ENCODE measurements at places on chromosomes 5 and 9. TPM values are rescaled to one million over a fixed set of nuclear protein-coding genes. Genes with fewer than 3 reads are reported as not detected.

Gene PCDHGB3
- total RNA-seq, result 6.8 TPM

Gene PCA3
- not detected for total RNA-seq

Gene PLPP7
- total RNA-seq, result 10.6 TPM

Gene LCN15
- not detected for total RNA-seq

Gene AGXT2
- not detected for total RNA-seq

Gene NR6A1
- 0.97 TPM for total RNA-seq

Gene SLC2A8
- total RNA-seq, result 7.2 TPM

Gene CAVIN4
- total RNA-seq, result 1.1 TPM

Gene NOTCH1
- total RNA-seq, result 8.4 TPM

Gene GPR151
- not detected for total RNA-seq

Gene RNF183
- total RNA-seq, result not detected

Gene CER1
- total RNA-seq, result not detected

Gene PPP3R2
- not detected for total RNA-seq

Gene SPATA31E1
- total RNA-seq, result not detected

Gene FOXD4L3
- not detected for total RNA-seq

Gene DCAF10
- total RNA-seq, result 20.6 TPM
